ENCODE measurements at places on chromosomes 3 and 15.

DNA sequence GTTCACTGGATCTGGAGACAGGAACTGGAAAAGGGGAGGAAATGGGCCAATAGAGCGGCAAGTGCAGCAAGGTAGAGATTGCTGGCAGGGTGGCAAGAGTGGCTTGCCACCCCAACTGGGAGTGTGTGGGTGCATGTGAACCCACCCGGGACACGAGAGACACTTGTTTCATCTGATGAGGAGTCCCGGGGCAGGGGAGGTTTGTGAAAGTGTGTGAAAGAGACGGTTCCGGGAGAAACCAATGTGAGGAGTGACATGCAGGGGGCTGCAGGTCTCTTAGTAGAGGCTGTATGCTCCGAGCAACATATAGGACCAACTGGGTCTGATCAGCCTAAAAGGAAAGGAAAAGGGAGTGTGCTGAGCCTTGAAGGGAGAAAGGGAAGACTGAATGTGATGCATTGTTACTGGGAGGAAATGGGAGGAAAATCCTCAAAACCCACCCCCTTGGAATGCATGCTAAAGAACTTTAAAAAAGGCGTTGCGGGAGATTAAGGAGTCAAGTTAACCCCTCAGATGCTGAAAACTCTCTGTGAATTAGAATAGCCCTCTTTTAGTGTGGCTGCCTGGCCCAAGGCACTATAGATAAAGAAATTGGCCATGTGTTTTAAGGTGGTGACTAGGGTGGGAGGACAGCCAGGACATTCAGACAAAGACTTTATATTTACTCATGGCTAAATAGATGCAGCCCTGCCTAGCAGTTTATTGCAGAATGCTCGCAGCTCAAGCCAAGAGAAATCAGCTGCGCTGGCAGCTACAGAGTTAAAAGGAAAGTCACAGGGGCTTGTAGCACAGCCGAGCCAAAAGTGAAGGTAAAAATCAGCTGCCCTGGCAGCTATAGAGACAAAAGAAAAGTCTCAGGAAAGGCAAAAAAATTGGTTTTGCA, 9.1 kb upstream of the SLC9C1 start:
- DNase-seq = peak; percentile 84

DNA sequence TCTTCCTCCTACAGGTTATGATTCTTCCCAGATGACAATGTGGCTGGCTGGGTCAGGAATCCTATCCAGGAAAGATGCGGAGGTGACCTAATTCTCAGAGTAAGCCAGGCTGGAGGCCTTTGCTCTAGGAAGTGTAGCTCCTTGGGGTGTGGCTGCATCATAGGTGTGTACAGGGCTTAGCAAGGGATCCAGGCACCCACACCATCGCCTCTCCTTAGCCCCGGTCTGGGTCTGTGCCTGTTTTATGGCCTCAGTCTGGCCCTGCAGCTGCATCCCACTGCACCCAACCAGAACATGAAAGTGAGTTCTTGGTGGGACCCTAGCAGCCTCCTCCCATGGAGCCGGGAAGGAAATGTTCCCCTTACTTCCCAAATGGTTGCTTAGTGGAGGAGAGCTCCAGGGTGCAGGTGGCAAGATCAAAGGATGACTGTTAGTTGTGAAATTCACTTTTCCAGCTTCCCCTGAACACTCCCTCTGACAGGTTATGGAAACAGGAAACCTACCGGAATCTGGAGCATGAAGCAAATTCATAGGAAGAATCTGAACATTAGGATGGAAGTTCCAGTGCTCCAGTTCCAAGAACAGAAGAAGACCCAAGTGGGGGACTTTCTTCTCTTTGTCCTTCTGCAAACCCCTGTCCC, 2.7 kb upstream of the AMOTL2 start:
- no peak for DNase-seq

GRCh38 chr3:139124197-139124596, 79.5 kb upstream of the PRR23C start:
- DNase-seq = no peak

DNA sequence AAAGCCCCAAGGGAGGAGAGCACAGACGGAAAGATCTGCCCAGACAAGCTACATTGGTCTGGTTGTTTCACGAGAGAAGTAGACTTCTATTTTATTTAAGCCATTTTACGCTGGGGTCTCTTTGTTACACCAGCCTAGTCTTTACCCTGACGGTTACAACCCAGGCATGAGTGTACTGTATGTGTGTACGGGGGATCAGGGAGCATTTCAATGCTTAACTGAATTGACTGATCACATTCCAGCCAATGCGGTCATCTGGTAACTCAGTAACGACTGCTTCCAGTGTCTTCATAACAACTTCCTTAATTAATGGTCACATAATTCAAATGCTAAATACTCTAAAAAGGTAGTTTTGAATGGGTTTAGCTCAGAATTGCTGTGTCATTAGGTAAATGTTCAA, 288.6 kb downstream of the FOXP1 start:
- DNase-seq = no peak

DNA sequence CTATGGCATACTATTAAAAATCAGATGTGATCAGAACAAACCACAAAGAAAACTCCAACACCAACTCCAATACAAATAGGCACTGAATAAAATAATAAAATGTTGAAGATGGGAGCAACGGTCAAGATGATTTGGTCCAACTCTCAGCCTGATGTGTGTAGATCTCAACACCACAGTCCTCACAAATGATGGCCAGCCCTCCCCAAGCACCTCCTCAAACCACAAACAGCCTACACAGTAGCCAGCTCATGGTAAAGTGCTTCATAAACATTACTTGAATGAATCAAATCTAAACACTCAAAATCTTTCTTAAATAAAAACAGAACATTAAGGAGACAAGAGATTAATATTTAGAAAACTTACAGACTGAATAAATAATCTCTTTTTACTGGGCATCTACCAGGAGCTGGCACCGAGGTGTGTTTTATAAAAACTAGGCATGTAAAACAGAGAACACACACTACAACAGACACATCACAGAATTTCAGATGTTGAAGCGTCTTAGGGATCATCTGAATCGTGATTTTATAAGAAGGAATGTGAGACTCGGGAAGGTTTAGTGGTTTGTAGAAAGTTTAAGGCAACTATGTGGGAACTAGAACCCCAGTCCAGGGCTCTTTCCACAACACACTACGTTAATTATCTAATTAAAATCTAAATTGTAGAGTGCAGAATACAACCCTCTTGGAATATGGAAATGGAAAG, 102.4 kb downstream of the MYLK start:
- no peak for DNase-seq

DNA sequence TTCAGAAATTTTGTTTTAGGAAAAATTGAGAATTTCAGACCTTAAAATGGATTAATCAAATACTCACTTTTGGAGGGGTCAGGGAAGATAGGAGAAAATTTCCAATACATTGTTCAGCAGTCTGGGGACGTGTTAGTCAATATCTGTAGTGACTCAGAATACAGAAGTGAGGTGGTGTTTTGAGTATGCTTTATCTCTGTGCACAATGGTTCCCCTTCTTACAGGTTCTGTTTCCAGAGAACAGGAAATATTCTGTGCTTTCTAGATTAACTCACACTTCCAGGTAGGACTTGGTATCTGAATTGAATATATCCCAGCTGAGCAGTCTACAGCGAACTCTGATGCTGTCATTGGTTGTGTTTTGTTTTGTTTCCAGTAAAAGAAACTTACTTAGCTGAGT, 30.7 kb upstream of the CCDC54 start:
- no peak for DNase-seq

- no peak for DNase-seq
Measured at GRCh38 chr15:49042165-49042564, 4.1 kb downstream of the SECISBP2L start.

DNA sequence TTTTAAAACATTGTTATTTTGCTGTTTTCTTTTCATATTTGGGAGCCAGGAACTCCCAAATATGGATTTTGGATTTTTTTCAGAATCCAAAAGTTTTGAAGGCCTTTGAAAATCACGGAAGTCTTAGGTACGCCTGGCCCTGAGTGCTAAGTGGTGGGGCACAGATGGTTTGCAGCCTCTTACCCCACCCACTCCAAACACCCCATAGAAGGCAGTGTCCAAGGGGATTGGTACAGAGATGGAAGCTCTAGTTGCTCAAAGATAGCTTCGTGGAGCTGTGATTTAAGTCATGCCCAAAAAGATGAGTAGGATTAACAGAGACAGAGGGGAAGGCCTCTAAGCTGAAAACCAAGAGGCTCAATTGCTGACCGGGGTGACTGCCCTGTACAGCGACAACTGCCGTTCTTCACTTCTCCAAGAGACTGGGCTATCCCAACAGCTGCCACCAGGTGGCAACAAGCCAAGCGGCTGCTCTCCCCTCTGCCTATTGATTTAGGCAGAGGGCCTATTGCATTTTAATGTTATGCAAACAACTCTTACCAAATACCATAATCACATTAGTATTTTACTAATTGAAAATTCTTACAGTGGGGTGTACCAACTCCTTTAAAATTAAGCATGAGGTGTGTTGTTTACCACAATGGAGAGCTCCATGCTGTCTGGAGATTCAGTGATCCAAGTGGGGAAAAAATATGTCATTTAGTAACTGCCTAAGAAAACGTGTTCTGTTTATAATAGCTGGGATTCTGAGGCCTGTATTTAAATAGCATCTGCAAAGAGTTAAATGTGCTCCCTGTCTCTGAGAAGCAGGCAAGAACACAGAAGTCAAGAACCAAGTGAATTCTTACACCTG, 64.0 kb upstream of the C15orf61 start:
- DNase-seq = peak; percentile 81

- peak; percentile 96 for DNase-seq
Measured at GRCh38 chr3:194140520-194141414, 4.8 kb downstream of the HES1 start.

DNA sequence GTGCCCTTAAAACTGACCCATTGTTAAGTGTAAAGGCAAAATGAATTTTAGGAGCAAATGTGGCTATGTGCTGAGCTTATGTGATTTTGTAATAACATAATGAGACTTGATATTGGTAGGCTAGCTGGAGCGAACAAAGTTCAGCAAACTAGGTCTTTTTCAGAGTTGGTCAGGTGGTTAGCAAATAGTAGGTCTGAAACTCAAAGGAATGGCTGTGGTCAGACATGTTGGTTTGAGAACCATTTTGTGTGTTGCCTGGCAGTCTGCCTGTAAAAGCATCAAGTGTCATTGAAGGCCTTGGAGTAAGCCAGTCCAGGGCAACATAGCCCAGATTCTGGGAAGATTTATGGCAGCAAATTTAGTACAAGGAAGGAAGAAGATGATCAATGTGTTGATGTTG, 16.4 kb downstream of the FBXO22 start:
- no peak for DNase-seq

DNA sequence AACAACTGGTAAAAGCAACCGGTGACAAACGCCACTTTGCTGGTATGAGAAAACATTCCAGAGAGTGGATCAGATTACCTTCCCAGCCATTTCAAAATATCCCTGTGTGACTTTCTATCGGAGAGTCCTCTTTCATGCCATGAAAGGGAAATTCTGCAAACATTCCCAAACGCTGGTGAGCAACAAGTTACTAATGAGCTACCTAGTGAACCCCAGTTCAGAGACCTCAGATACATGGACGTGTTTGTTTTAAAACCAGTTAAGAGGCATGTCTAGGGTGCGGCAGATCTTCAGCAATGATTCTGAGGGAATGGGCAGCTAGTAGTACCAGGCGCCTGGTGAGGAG, 418.2 kb upstream of the NR2F2 start:
- DNase-seq = no peak

DNA sequence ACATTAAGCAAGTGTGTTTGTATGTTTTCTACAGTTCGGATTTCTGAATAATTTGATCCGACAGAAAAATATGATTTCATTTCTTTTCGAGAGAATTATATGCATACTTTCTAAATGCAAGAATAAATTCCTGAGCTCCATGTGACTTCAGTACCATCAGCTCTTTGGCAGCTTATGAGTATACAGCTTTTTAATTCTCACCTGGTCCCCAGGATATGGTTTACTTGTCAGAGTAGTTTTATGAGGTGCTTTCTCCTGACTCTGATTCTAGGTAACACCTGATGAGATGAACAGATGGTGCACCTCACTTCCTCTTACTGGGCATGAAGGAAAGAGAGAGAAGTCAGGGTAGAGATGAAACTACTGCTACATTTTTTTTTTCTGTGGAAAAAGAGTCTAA, 3.1 kb downstream of the HGD start:
- DNase-seq = no peak

DNA sequence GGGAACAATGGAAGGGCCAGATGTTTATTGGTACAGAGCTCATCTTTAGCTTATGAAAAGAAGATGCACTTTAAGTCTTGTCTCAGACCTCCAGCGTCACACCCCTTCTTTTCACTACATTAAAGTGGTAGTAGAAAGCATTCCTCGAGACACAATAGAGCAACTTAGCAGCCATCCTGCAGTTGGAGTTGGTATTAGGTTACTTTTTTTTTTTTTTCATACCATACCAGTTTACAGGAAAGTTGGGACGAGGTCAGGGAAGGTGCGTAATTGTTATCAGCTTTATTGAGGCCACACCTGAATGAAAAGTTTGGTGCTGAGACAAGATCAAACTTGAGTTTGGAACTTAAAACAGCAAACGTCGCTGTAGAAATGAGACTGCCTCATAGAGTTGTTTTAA, 203.8 kb downstream of the SOX2 start:
- no peak for DNase-seq

GRCh38 chr3:4898454-4899313, 80.6 kb upstream of the BHLHE40 start:
- DNase-seq = no peak

Data from lung (tissue), 17 donors.